GM12892 (cell line): ENCODE measurements at places on chromosomes 5 and 9.

- DNase-seq: no peak
These were observed 14.3 kb downstream of the KDM3B start for GRCh38 chr5:138366632-138367382.

GRCh38 chr5:27906931-27907601 lies 868.7 kb upstream of the CDH9 start:
- DNase-seq: no peak

- no peak for DNase-seq
These were observed 176.4 kb downstream of the SMARCA2 start for GRCh38 chr9:2191609-2191972.

DNA sequence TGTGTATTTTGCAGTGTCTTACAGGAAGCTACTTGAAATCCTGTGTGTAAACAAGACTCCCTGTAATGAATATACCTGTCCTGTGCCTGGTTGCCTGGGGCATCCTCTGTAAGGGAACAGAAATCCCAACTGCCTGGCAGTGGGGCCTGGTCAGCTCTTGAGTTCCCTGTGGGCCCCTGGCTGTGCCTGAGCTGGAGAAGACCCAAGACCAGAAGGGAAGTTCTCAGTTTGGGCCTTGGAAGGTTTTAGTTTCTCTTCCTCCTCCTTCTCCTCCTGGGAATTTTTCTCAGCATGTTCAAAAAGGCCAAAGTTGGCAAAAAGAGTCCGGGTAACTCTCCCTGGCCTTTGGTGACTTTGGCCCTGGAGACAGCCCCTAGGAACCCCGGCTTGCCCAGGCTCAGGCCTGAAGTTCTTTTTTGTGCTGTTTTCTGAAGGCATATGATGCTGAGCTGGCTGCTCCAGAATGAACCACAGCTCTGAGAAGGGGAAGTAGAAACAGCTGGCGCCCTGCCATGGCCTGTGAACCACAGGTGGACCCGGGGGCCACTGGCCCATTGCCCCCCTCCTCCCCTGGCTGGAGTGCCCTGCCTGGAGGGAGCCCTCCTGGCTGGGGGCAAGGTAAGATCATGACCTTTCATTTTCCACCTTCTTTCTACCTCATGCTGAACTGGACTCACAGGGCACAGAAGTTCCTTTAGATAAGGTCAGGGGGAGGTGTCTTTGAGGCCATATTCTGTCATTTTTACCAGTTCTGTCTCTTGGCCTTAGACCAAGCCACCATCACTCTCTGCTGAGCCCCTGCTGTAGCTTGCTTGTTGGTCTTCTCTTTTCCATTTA lies 5.8 kb downstream of the TMEM268 start:
- DNase-seq: peak; percentile 37

- peak; percentile 53 for DNase-seq
These were observed 23.8 kb downstream of the KLF4 start for GRCh38 chr9:107465467-107466451.

DNA sequence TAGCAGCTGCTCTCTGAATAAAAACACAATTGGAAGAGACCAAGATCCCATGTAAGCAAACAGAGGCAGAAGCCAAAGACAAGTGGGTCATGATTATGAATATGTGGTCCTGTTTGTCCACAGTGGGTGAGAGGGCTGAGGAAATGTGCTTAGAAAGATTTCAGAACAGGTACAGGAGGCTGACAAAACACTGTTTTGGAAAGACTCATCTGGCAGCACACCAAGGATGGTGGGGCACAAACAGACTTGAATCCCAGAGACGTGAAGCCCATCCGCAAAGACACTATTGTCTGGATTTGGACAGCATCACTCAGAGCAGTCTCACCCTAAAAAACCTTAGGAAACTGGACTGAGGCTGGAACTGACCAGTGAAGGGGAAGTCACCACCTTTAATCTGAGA lies 85.0 kb downstream of the ADRB2 start:
- DNase-seq: no peak

DNA sequence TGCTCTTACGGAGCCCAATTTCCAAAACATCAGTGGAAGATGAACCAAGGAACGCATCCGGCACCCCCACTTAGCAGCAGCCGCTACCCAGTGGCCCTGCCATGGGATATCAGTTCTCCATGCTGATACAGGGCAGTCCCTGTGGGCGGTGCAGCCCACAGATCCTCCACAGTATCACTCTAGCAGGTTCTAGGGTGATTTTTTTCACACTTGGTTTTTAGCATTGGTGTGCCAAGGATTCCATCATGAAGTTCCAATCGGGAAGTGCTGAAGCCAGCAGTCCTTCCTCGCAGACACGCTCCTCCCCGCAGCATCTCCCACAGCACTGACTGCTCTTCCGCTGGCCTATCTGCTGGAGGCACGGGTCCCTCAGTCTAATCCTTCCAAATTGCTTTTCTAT lies 261.9 kb downstream of the SYK start:
- DNase-seq: no peak

DNA sequence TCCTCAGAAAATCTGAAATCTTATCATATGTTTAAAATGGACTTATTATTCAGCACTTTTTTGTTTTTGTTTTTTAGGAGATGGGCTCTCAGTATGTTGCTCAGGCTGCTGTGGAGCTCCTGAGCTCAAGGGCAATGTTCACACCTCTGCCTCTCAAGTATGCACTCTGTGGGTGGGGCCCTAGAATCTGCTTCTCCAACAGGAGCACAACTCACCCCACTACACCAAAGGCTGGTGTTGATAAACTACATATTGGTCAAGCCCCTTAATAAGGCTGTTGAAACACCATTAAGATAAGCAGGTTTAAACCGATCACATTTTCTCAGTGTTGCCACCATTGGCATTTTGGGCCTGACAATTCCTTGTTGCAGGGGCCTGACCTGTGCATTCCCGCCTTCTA lies 131.6 kb downstream of the FANCC start:
- no peak for DNase-seq
